T47D (cell line): ENCODE measurements at places on chromosomes 2 and 18.

DNA sequence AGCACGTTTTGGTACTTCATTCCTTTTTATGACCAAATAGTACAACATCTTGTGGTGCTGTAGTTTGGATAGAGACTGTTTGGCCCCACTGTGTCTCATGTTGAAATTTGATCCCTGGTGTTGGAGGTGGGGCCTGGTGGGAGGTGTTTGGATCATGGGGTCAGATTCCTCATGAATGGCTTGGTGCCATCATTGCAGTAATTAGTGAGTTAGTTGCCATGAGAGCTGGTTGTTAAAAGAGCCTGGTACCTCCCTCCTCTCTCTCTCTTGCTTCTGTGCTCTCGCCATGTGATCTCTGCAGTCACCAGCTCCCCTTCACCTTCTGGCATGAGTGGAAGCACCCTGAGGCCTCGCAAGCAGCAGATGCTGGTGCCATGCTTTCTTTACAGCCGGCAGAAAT, 50.9 kb downstream of the NCAPH start:
- peak; percentile 47 for DNase-seq

GRCh38 chr18:75230163-75231052, 19.8 kb downstream of the TSHZ1 start:
- DNase-seq, result no peak

DNA sequence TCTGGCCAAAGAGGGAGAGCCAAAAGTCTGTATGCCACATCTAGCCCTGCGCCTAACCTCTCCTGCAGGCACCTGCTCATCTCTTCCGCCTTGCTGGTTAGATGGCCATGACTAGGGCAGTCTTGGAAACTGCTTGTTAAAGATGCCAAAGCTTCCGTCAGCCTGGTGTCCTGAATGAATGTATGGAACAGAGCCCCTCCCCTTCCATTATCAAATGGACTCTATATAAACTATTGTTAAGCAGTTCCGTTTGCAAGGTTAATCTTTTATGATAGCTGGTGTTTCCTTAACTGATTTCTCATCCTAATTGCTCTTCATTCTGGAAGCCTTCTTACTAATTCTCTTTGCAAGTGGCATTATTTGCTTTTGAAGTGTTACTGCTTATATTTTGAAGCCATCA, 87.1 kb downstream of the ATP9B start:
- DNase-seq, result no peak

- DNase-seq, result no peak
Observed at GRCh38 chr2:226079196-226079595, 679.7 kb downstream of the NYAP2 start.
